ENCODE measurements at places on chromosomes 16 and 17.

GRCh38 chr17:14950216-14950615 is 314.9 kb downstream of the PMP22 start:
- DNase-seq: no peak

GRCh38 chr17:34308371-34308770 is 10.9 kb upstream of the CCL8 start:
- DNase-seq: no peak

DNA sequence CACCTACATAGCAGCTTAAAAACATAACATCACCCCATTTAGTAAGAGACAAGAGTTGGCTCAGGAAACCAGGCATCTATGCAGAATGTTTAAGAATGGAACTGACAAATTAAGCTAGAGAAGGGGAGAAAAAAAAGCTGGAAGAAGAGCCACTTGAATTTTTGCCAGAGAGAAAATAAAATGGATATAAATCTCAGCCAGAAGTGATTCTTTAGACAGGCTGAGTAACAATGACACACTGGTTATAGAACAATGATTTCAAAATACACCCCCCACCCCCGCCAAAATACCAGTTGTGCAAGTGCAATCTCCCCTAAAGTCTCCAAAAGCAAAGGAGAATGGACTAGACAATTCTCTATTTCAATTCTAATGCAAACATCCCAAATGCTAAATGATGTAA is 22.4 kb downstream of the LSM12 start:
- no peak for DNase-seq

GRCh38 chr16:83164816-83165215 is 538.0 kb downstream of the CDH13 start:
- DNase-seq: no peak

- DNase-seq: no peak
These were observed 13.7 kb downstream of the ATP2A3 start for GRCh38 chr17:3950584-3950983.

- DNase-seq: no peak
These were observed 756 bp downstream of the LUC7L3 start for GRCh38 chr17:50719924-50720794.

DNA sequence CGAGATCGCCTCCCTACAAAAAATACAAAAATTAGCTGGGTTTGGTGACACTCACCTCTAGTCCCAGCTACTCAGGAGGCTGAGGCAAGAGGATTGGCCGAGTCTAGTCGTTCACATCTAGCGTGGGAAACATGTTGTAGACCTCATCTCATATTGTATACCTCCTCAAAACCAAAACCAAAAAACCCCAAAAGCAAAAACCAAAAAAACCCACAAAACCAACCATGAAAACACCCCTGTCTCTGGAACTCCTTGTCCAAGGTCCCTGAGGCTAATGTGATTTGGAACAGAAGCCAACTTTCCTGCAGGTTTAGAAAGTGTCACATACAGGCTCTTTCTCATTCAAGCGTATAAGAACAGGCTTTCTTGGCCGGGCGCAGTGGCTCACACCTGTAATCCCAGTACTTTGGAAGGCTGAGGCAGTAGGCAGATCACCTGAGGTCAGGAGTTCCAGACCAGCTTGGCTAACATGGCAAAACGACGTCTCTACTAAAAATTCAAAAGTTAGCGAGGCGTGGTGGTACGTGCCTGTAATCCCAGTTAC is 29.0 kb downstream of the RAB11FIP3 start:
- no peak for DNase-seq

DNA sequence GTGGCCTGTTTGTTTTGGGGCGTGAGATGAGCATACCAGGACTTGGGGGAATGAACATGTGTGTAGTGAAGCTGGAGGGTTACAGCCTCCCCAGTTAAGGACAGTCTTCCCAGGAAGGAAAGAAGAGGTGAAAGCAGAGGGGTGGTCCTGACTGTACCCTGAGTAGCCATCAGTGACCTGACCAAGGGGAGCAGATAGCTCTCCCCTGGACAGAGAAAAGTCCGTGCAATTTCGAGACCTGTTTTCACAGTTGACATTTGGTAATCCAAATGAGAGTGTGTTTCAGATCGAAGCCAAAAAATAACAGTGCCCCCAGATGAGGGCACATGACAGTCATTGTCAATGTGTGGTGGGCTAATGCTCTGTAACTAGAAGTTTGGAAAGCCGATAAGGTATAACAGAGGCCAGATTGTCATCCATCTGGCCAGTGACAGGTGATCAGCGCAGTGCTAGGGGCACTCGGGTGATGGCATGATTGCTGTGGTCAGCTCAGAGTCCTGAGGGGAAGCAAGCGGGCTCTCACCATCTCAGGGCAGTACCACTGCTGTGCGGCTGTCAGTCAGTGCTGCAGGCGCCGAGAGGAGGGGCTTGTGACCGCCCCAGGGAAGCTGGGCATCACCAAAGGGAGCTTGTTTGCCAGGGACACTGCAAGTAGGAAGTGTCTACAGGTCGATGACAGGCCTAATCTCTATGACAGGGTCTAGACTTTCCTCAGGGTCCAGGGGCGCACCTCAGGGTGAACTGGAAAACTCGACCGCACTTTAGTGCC is 1.1 kb upstream of the NME2 start:
- no peak for DNase-seq

DNA sequence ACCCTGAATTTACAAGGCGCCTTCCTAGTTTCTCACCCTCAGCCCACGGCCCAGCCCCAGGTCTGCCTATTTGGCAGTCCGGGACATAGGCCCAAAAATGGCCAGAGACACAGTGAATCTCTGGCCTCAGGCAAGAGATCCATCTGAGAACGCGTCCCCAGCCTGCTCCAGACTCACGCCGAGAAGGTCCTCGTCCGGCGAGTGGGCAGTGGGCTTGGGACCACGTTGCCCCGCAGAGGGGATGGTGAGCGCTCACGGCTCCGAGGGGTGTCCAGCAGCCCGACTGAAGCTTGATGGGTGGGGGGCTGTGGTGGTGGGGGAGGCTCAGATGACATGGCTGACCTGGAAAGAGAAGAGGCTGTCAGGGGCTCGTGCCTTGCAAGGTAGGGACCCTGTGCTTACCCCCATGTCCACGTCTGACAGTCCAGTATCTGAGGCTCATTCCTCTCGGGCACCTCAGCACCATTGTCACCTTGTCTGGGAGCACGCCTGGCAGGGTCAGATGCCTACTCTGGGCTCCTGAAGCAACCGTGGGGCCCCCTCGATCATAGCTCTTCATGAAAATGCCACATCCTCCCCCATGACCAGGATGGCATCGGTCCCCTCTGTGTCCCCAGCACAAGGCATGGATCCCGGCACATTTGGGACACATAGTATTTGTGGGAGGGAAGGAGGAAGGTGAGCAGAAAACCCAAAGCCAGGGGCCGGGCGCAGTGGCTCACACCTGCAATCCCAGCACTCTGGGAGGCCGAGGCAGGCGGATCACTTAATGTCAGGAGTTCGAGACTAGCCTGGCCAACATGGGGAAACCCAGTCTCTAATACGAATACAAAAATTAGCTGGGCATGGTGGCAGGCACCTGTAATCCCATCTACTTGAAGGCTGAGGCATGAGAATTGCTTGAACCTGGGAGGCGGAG is 9.6 kb downstream of the CARHSP1 start:
- no peak for DNase-seq

GRCh38 chr16:58462997-58463941 is 36.7 kb upstream of the NDRG4 start:
- no peak for DNase-seq

DNA sequence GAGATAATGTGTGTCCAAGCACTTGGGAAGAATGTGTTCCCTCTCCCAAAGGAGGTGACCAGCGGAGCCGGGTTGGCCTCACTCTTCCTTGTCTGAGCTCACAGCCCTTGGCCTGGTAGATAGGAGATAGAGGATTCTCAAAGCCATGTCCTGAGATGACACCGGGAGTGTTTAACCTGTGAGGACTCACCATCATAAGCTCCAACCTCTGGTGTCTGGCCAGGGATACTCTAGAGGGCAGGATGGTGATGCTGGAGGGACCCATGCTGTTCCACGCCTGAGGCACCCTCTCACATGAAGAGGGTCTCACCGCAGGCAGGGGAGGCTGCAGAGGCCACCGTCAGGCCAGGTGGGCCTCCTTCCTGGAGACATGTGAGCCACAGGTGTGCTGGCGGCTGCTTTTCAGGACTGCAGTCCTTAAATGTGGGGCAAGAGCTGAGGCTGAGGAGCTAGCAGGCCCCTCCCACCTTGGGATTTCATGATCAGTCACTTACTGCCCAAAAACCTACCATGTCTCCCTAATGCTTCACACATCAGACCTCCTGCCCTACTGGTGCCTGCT is 6.6 kb upstream of the ZNF629 start:
- no peak for DNase-seq

DNA sequence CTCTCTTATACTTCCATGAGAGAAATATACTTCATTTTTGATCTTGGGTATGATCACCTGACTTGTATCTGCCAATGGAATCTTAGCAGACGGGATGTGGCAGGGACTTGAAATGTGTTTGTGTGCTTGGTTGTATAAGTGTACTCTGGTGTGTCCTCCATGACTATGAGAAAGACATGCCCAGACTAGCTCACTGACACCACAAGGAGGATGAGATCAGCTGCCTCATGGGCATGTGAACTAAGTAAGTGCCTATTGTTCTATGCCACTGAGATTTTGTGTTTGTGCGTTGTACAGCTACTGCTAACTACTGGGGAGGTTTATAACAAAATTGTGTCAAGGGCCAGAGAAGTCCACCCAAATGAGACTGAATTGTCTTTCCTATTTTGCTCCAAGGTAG is 402.2 kb upstream of the SALL1 start:
- DNase-seq: no peak

- no peak for DNase-seq
These were observed 446.1 kb downstream of the HS3ST3B1 start for GRCh38 chr17:14746822-14747602.

GRCh38 chr16:19486750-19487325 is 35.1 kb downstream of the GDE1 start:
- DNase-seq: no peak

DNA sequence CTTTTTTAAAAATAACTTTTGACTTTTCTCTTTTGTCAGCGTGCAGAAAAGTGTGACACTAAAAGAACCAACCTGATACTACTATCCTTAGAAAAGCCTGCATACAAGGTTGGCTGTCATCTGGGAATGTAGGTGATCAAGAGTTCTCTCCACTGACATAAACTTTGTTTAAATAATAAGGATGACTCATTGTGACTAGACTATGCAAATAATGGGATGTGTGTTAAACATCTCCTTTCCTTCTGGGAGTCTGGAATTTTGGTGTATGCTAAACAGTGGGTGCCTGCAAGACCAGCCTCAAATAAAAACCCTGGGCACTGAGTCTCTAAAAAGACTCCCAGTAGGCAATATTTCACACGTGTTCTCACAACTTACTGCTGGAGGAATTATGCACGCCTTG is 373.4 kb downstream of the CNTNAP4 start:
- DNase-seq: no peak

GRCh38 chr16:56108056-56108471 is 83.2 kb upstream of the GNAO1 start:
- DNase-seq: no peak

DNA sequence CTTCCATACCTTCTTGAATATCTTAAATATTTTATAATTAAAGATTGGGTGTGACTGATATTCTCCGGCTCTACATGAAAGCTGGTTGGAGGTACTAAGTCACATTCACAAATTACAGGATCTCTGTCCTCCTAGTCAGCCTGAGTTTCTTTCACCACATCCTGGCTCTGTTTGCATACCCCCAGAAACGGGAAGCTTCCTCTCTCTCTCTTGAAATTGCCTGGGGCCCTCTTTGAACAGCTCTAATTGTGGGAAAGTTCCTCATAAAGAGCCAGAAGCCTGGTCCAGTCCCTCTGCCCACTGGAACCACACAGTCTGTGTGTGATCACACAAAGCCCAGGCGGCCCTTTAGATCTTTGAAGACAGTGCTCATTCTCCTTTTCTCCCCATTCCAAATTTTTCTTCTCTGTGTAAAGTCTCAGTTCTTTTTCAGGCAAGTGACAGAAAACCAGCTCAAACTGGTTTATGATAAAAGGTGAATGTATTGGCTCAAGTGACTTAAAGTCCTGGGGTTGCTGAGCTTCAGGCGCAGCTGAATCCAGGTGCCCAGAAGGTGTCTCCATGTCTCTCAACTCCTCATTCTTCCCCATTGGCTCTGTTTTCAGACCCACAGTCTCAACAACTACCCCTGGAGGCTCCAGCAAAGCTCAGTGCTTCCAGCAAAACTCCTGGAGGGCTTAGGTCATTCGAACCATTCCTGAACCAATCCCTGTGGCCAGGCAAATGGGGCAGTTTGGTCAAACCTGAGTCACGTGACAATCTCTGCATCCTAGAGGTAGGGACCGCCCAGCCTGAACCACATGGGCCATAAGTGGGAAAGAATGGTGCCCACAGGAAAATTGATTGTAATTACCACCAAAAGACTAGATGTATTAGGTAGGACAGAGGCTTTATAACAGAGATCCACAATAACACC is 8.5 kb upstream of the RAI1 start:
- DNase-seq: no peak

DNA sequence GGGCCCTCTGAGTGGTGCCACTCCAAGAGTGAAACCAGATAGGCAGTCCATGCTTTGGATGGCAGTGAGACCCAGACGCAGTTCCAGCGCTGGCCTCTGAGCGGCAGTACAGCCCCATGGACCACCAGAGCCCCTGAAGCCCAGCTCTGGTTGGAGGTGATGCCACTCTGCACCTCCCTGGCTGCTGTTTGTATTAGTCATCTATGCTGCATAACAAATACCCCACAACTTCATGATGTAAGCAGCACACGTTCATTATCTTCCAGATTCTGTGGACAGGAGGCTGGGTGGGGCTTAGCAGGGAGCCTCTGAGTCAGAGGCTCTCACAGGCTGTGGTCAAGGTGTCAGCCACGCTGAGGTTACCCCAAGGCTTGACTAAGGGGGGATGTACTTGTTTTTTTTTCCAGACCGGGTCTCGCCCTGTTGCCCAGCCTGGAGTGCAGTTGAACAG is 5.1 kb upstream of the NME4 start:
- DNase-seq: no peak

DNA sequence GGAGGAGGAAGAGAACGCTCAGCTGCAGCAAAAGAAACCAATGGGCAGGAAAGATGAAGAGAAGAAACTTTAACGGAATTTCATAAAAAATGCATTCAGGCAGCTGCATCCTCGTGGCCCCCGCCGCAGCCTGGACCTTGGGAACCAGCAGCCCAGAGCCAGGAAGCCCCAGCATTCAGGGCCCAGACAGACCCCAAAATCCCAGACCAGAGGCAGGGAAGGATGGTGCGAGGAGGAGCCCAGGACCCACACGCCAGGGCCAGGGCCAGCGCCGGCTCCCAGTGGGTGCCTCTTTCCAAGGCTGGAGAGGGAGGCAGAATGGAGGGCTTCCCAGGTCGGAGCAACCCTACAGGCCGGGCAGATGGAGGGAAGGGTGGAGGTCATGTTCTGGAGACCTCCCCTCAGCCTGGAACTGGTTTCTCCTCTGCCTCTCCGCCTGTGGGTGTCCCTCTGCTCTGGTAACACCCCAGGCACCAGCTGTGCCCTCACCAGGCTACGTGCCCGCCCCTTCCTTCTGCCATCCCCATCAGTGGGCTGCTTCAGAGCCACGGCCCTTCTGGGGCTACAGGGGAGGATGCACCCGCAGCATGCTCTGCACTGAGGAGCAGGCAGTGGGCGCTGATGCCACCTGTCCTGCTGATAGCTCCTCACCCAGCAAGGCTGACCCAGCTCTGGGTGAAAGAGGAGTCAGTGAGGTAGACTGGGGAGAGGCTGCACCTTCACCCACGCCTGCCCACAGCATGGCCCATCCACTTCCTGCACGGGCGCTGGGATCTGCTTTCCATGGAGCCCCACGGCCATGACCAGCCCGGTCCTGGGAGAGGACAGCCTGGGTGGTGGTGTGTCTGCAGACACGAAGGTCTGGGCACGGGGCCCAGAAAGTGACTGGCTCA is 1.2 kb upstream of the MIF4GD start:
- DNase-seq: no peak

GRCh38 chr16:85673529-85674417 is 15.0 kb downstream of the GINS2 start:
- no peak for DNase-seq
